ENCODE measurements at places on chromosomes 7 and 10.

GRCh38 chr7:70595755-70596597, 536.0 kb upstream of the GALNT17 start:
- DNase-seq, result no peak

GRCh38 chr10:43278216-43278615, 11.4 kb upstream of the RASGEF1A start:
- DNase-seq, result no peak

DNA sequence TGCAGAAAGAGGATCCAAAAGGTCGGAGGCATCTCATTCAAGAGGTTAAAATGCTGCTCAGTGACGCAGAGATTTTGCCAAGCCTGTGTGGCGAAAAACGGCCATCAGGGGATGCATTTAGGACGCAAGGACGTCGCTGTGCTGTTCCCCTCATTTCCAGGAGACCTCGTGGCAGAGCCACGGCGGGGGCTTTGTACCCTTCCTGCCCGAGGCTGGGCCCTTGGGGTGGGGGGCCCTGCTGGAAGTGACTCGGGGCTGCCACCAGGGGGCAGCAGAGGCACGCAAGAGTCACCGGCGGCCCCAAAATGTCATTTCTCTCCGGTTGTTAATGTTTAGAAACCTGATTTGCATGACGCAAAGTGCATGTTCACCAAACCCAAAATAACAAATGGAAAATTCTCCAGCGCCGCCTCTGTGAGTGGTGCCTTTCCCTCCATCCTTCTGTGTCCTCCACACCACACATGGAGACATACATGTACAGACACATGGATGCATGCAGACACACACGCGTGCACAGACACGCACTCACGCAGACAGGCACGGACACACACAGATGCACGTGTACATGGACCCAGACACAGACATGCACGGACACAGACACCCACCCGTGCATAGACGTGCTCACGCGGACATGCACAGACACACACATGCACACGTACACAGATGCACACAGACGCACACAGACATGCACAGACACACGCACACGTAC, 51.0 kb upstream of the NKX6-2 start:
- peak; percentile 30 for DNase-seq

DNA sequence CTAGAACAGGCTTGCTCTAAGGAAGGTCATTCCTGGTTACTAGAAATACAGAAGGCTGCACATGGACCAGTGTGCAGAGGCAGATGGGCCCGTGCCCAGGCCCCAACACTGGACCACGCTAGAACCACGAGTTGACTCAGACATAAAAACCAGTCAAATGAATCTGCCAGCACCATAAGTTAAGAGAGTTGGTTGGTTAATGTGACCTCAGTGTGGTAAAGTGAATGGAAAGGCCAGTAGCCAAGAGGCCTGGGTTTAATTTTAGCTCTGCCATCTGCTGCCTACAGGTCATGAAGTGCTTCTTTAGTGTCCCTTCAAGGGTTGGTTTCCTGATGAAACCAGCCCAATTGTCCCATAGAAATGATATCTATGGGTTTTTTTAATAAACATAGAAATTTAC, 329.6 kb upstream of the NRP1 start:
- DNase-seq, result no peak

- DNase-seq, result no peak
These were observed 152.6 kb downstream of the C10orf105 start for GRCh38 chr10:71567006-71567405.

- DNase-seq, result no peak
These were observed 106.6 kb upstream of the TNS3 start for GRCh38 chr7:47688311-47689100.

DNA sequence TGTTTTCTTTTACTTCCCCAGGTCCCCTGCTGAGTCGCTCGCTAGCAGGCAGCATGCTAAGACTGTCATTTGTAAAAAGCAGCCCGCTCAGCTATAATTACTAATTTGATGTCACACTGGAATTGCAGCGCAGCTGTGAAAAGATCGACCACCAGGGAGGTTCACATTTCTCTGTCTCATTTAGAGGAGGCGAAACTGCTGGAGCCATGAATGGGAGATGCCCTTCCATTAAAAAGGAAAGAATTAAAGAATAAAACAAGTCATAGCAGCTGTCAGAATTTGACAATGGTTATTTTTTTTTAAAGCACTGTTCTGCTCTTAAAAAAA, 153.5 kb downstream of the PIP4K2A start:
- DNase-seq, result no peak

- DNase-seq, result no peak
These were observed 3.8 kb downstream of the LMTK2 start for GRCh38 chr7:98110249-98111022.

DNA sequence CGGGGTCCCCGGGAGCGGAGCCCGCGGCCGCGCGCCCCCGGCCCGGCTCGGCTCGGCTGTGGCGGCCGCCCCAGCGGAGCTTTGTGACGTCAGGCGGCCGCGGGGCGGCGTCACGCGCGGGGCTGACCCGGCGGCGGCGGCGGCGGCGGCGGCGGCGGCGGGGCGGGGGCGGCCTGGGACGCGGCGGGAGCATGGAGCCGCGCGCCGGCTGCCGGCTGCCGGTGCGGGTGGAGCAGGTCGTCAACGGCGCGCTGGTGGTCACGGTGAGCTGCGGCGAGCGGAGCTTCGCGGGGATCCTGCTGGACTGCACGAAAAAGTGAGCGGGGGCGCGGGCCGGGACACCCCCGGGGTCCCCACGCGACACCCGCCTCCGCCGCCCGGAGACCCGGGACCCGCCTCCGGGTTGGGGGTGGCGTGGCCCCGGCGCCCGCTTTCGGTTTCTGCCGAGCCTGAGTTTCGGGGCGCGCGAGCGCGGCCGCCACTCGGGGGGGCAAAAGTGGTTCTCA, at the start of gene PWWP2B:
Gene PWWP2B, plus strand, starts transcription at position 165 of the 506 bp plus-strand sequence. Its CDS starts 27 bp downstream, at position 192.
- peak; percentile 50 for DNase-seq

DNA sequence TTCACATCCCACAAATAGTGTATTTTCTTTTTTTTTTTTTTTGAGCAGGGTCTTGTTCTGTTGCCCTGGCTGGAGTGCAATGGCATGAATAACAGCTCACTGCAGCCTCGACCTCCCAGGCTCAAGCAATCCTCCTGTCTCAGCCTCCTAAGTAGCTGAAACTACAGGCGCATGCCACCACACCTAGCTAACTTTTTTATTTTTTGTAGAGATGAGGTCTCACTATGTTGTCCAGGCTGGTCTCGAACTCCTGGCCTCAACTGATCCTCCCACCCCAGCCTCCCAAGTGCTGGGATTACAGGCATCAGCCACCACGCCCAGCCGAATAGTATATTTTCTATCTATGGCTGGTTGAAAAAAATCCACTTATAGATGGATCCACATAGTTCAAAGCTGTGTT, 12.5 kb downstream of the EZH2 start:
- DNase-seq, result no peak

DNA sequence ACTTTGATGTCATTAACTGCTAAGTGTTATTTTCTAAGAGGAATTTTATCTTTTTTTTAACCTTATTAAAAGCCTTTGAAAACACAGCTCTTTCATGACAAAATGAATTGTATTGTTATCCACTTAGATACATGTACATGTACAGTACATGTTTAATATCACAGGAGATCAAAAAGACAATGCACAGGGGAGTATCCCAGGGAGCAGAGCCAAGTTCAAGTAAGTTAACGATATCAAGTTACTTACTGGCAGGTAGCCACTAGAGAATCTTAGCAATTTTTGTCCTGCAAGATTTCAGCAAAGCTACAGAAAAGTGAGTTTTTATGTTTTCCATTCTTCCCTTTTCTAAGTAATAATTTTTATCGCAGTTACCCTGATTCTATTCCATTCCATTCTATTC, 33.9 kb upstream of the ARL4A start:
- no peak for DNase-seq

GRCh38 chr10:19483421-19483820, 332.8 kb upstream of the PLXDC2 start:
- no peak for DNase-seq

- DNase-seq, result no peak
These were observed 26.1 kb downstream of the PLAC9 start for GRCh38 chr10:80158598-80159127.

DNA sequence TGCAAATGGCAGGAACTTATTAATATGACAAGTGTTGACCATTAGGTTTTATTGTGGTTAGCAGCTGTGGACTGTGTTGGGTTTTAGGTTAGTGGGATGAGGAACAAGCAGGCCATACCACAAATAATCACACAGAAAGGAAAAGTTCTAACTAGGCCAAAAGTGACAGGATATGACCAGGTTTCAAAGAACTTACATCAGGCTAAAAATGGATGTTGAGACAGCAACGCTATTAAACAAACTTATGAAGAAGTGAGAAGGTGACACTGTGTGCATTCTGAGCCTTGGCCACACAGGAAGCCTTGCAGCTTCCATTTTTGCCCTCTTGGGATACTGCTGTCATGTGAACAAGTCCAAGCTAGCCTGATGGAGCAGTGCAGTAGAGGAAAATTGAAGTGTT, 568.8 kb downstream of the HTR7 start:
- DNase-seq, result no peak

DNA sequence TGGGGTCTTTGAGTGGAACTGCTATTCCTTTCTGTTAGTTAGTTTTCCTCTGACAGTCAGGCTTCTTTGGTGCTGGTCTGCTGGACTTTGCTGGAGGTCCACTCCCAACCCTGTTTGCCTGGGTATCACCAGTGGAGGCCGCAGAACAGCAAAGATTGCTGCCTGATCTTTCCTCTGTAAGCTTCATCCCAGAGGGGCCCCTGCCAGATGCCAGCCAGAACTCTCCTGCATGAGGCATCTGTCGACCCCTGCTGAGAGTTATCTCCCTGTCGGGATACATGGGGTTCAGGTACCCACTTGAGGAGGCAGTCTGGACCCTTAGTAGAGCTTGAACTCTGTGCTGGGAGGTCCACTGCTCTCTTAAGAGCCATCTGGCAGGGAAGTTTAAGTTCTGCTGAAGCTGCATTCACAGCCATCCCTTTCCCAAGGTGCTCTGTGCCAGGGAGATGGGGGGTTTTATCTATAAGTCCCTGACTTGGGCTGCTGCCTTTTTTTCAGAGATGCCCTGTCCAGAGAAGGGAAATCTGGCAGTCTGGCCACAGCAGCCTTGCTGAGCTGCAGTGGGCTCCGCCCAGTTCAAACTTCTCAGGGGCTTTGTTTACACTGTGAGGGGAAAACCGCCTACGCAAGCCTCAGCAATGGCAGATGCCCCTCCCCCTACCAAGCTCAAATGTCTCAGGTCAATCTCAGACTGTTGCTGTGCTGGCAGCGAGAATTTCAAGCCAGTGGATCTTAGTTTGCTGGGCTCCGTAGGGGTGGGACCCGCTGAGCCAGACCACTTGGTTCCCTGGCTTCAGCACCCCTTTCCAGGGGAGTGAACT, 89.7 kb upstream of the CDK6 start:
- DNase-seq, result no peak

DNA sequence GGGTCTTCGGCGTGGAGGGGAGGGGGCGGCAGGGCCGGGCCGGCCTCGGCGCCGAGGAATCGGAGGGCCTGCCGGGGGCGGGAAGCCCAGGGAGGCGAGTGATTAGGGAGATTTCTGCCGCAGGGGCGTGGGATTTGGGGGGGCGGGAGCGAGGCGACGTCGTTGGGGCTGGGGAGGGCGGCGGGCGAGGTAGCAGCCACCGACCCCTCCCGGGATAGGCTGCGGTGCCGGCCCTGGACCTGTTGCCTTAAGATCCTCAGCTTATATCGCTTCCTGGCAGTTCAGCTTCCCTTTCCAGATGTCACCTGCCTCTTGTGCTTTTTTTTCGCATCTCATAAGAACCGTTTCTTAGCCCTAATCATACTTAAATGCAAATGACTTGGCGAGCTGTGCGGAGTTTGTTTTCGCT, 655 bp downstream of the LMTK2 start:
- no peak for DNase-seq

GRCh38 chr7:151431768-151432311, 8.1 kb downstream of the CRYGN start:
- DNase-seq, result no peak

- DNase-seq, result no peak
These were observed 6.7 kb downstream of the AOAH start for GRCh38 chr7:36717586-36717985.

DNA sequence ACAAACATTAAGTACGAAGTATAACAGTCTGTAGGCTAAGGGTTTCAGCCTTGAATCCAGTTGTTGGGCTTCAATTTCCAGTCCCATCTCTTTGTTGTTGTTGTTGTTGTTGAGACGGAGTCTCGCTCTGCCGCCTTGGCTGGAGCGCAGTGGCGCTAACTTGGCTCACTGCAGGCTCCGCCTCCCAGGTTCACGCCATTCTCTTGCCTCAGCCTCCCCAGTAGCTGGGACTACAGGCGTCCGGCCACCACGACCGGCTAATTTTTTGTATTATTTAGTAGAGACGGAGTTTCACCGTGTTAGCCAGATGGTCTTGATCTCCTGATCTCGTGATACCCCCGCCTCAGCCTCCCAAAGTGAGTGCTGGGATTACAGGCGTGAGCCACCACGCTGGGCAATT, 464.9 kb downstream of the ANKRD7 start:
- no peak for DNase-seq

DNA sequence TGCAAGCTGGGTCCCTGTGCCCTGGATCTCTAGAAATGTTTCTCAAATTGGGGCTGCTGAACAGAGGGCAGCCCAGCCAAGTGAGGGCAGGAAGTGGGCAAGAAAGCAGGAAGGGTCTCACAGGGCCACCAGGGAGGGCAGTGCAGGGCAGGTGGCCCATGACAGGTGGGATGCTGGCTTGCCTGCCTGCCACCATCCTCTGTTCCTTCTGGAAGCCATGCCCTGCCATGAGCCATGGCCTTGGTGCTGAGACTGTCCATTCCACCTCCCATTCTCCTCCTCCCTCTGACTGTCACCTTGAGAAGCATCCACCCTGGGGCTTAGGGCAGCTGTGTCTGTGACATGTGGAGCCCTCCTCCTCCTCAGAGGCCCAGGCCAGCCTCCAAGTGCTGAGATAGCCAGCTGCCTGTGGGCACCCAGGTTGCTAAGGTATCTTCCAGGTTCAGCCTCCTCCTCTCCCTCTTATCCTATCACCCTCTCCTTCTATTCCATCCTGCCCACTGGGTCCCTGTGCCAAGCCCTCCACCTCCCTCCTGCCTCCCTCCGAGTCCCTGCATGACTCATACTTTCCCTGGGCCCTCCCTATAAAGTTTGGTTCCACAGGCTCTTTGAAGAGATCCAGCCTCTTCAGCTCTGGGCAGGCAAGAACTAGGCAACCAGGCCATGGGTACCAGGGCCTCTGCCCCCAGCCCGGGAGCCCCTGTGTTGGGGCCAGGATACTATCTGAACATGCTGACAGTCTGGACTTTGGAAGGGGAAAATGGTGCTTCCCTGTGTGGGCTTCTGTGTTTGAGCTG, 1.3 kb downstream of the VSIR start:
- DNase-seq, result no peak

- DNase-seq, result no peak
These were observed 141.4 kb upstream of the MKI67 start for GRCh38 chr10:128267581-128267980.

DNA sequence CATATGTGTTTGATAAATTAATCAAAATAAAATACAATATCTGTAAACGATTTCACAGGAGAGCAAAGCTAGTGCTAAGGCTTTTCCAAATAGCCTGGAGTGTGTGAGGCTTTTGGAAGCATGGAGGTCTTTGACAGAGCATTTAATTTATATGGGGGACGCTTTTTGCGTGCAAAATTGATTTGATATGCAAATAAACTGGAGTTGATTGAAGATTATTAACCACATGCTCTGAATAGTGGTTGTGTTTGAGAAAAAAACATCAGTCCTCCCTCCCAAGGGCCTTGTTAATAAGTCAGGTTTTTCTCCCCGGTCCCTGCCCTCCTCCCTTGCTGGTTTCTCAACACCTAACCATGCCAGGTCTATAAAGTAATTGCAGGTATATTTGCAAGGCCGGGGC, 85.1 kb upstream of the FGFR2 start:
- no peak for DNase-seq

- peak; percentile 1 for DNase-seq
These were observed 179.5 kb upstream of the IMMP2L start for GRCh38 chr7:111741811-111742240.

- DNase-seq, result no peak
These were observed 77.3 kb downstream of the PARD3 start for GRCh38 chr10:34737772-34738169.
